OCI-M1 (cell line): ENCODE measurements at places on chromosomes 2 and 18.
A peak's percentile ranks its signal among the peaks of the same experiment; 100 is the strongest.

DNA sequence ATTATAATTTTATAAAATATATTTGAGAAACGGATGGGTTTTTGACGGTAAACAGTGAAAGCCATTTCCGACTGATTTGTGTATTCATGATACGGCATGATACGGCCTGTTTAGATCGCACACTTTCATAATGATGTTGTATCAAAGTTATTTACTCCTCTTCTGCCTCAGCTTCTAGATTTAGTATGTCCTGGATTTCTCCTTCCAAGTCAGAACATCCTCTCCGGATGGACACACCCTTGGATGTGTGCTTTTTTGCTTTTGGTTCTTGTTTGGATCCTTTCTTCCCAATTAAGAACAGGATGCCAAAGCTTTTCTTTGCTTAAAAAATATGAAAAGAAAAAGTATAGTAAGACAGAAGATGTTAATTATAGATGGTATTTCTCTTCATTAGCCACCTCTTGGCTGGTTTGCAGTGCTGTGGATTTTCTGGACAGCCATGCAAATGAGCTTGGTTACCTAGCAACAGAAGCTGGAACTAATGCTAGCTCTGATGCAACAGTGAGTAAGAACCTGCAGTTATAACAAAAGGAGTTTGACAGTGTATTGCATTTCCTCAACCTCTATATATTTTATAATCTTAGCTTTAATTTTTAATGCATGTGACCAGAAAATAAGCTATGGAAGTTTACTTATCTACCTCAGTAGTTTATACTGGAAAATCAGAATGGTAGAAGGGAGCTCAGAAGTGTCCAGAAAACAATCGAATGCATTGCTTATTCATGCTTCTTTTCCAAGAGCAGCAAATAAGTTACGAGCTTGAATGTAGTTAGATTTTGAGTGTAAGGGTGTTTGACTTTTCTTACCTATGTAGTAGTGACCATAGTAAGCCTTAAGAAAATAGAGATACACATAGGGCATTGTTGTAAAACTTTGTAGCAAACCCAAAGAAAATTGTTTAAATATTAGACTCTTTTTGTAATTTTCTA lies 27.9 kb downstream of the RMND5A start:
- peak; percentile 89 for DNase-seq

DNA sequence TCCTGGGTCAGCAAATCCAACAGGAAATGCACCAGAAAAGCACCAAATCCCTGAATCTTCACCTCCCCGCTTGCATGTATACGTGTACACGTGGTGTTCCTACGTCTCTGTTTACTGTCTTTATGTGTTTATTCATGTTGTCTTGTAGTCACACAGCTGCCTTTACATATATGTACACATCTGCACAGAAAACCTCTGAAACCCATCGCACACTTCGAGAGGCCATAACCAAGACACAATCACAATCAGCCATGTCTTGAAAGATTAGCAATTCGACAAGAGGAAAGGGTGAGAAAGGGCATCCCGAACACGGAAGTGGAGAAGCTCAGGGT lies 98.1 kb downstream of the PLB1 start:
- no peak for DNase-seq

- DNase-seq: no peak
Measured at GRCh38 chr2:24912523-24912922, 7.5 kb downstream of the ADCY3 start.

- no peak for DNase-seq
Measured at GRCh38 chr2:149064856-149065630, 26.5 kb downstream of the LYPD6B start.

DNA sequence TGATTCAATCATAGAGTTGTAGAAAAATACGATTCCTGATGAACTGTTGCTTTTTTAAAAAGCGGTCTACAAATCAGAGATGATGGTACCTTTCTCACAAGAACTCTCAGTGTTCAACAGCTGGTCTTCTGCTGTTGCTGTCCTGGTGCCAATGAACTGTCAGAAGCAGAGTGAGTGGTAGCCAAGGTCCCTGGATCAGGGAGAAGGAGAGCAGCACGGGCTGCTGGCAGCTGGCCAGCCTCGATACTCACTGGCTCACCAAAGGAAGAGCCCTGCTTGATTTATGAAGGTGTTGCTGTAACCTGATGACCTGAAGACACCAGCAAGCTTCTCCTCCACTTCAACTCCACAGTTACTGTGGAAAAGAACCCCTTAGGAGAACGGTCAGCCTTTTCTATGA lies 300.8 kb upstream of the SOX11 start:
- DNase-seq: no peak

DNA sequence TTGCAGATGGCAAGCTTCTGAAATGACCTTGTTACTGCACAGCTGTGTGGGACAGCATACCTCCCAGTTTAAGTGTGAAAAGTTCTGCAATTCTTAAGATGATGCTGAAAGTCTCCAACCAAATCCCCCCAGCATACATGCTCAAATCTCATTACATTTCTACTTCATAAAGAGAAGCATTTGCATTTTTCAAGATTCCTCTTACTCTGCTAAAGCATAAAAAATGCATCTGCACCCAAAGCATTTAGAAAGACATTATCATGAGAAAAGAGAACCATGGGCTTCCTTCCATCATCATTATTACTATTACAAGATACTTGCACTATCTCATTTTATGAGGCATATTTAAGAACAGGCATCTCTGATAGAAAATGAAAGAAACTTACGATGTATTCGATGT lies 236.9 kb upstream of the REV1 start:
- no peak for DNase-seq

DNA sequence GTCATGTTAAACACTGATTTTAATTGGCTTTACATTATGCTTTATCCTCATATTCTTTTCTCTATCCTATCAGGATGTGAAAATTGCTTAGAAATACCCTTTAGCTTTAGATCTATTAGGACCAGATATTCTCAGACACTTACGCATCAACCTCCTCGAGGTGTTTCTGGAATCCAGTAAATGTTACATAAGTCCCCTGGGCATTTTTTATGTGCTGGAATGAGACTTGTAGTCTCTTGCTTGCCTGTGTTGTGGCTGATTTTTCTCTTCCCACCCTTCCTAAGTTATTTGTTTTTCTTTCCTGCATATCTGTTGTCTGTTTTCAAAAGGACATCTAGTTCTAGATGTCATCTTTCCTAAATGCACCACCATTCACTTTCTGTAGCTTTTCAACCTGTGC lies 197.1 kb downstream of the CCDC85A start:
- no peak for DNase-seq

- no peak for DNase-seq
Measured at GRCh38 chr2:9087121-9087681, 83.7 kb upstream of the MBOAT2 start.

- peak; percentile 6 for DNase-seq
Measured at GRCh38 chr2:73436019-73436418, 50.4 kb downstream of the ALMS1 start.

DNA sequence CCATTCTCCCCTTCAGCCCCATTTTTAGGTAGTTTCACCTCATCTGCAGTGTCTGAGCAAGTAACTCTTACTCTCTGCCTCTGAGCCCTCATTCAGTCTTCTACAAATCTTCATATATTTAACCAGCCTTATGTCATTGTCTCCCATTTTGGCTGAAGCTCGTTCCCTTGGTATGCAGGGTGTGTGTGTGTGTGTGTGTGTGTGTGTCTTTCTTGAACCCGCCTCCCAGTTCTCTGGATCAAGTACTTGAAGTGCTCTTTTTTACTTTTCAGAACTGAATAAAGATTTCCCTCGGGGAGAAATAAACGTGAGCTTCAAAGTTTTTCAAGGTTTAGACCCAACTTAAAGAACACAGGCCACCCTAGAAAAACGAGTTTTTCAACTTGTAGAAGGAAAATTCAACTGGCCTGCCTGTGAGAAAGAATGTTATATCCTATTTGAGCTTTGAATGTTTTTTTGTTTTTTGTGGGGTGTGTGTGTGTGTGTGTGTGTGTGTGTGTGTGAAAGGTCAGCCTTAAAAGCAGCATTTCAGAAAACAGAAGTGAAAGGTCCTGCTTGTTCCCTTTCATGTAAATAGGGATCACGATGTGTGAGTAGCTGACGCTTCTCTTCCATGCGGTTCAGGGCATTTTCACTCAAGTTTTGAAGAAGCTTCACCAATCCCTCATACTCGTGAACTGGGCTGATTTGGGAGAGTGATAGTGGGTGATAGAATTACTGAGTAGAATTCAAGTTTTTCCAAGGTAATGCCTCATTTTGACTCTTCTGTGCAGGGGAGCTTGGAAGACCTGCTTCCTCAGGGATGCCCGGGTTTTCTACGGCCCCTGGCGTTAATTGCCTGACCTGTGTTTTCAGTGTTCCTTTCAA lies 50.6 kb upstream of the EML6 start:
- no peak for DNase-seq

DNA sequence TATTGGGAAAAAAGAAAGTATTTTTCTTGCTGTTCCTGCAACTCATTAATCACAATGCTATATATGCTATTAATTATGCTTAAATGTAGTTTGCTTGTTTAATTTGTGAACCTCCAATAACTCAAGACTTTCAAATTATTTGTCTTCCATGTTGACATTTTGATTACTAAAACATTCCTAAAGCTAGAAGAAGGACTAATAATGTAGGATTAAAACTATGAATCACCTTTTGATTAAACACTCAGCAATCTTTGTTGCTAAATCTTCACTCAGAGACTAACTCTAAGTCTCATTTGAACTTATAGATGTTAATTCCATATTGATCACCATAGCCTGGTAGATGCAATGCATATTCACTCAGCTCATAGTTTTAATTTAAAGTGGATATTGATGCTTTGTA lies 524.6 kb upstream of the ZEB2 start:
- no peak for DNase-seq

- DNase-seq: no peak
Measured at GRCh38 chr18:59479776-59480175, 120.7 kb upstream of the LMAN1 start.

DNA sequence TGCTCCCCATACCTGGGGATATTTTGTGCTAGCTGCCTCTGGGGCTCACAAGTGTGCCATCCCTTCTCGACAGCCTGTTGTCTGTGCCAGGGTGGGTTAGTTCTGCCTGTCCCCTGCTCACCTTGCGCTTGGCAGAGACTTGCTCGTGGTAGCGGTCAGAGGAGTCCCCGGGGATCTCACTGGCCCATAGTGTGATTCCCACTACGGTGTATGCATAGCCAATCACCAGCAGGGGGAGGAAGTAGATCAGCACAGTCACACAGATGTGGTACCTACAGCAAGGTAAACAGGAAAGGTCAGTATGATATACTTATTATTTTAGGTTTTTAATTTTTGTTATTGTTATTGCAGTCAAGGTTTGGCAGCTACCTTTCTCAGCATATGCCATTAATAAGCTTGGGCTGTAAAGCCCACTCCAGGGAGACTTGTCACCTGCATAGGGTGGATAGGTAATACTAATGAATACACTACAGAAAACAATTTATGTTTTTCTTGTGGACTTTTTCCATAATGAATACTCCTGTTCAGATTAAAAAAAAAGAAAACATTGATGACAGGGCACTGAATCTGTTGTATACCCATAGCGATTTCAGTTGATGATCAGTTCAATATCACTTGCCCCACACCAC lies 95.2 kb downstream of the POLE4 start:
- peak; percentile 16 for DNase-seq
